ENCODE measurements at places on chromosomes 1 and 21.

DNA sequence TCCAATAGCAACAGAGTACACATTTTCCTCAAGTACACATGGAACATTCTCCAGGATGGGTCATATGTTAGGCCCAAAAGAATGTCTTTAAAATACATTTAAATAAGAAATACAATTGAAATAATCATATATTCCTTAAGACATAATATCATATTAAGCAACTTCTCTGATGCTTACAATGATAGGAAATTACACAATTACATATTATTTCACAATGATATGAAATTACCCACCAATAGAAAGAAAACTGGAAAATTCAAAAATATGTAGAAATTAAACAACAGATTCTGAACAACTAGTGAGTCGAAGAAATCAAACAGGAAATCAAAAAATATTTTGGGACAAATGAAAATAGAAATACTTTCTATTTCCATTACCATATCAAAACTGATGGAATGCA lies 45.6 kb downstream of the FLVCR1 start:
- no peak overlapping the region for H3K4me3 ChIP-seq
- no peak overlapping the region for H3K27ac ChIP-seq
- no peak for DNase-seq
- no peaks in the 10 kb centered on the region for H3K27me3 ChIP-seq

GRCh38 chr1:99546432-99547416 lies 99.2 kb upstream of the PALMD start:
- DNase-seq: no peak
- H3K4me1 ChIP-seq: peaks cover 21% of the 10 kb centered on the region
- H3K36me3 ChIP-seq: no peaks in the 10 kb centered on the region
- H3K4me3 ChIP-seq: no peak overlapping the region

- no peak overlapping the region for H3K27ac ChIP-seq
- no peaks in the 10 kb centered on the region for H3K4me1 ChIP-seq
- DNase-seq: no peak
- H3K36me3 ChIP-seq: no peaks in the 10 kb centered on the region
These were observed 307.3 kb downstream of the PTPRU start for GRCh38 chr1:29543586-29543985.

DNA sequence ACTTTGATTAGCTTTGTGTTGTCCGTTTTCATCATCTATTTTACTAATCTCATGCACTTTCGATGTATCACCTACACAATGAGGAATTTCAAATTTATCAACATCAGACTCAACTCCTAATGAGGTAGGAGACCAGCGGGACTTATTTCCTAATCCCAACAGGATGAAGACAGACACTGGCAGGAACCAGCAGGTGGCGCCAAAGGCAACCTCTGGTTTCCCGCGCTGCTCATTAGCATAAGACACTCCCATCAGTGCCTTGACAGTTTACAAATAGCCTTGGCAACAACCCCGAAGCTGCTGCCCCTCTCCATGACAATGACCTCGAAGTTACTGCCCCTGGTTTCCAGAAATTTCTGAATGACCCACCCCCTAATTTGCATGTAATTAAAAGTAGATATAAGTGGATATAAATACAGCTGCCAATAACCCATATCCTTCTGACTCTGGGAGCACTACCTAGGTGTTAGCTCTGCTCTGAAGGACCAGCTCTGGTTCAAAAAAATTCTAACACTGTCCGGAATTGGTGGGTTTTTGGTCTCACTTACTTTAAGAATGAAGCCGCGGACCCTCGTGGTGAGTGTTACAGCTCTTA lies 974.8 kb downstream of the ADGRL2 start:
- H3K36me3 ChIP-seq: no peaks in the 10 kb centered on the region
- H3K4me3 ChIP-seq: no peak overlapping the region
- no peaks in the 10 kb centered on the region for H3K4me1 ChIP-seq
- H3K27ac ChIP-seq: no peak overlapping the region
- DNase-seq: no peak
- H3K27me3 ChIP-seq: no peaks in the 10 kb centered on the region

DNA sequence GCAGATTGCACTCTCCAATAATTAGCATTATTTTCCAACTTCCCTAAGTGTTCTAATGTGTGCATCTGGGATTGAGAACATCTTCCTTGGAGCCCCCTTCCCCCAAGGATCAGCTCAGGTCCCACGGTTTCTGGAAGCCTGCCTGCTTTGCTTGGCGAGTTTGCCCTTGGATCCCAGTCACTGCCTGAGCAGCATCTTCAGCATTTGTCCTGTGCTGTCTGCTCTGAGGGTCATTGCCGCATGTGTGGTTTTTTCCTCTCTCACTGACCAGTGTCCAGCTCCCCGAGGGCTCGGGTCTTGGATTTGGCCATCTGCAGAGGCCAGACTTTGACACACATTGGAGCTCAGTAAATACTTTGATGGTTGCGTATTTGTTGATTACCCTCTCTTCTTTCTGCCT lies 18.1 kb downstream of the VANGL2 start:
- no peak overlapping the region for H3K27ac ChIP-seq
- DNase-seq: no peak
- no peak overlapping the region for H3K4me3 ChIP-seq

DNA sequence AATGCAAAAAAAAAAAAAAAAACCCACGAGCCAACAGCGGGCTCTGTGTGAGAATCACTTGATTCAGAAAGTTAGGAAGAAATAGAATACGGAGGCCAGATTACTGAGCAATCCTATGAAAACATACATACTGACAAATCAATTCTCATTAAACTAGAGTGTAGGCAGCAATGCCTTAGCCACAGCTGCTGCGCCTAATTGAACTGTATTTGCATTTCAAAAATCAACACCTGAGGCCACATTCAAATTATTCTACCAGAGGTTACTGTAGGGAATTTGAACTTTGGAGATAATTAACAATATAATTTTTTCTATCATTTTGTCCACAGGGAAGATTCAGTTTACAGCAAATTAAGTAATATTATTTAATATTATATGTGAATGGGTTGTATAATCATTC lies 138.4 kb upstream of the PLD5 start:
- no peaks in the 10 kb centered on the region for H3K4me1 ChIP-seq
- DNase-seq: no peak
- no peaks in the 10 kb centered on the region for H3K27me3 ChIP-seq
- H3K27ac ChIP-seq: no peak overlapping the region

- DNase-seq: no peak
- H3K4me3 ChIP-seq: no peak overlapping the region
- no peak overlapping the region for H3K27ac ChIP-seq
- peaks cover 3% of the 10 kb centered on the region for H3K27me3 ChIP-seq
These were observed 6.1 kb downstream of the SH2D1B start for GRCh38 chr1:162405800-162406199.

DNA sequence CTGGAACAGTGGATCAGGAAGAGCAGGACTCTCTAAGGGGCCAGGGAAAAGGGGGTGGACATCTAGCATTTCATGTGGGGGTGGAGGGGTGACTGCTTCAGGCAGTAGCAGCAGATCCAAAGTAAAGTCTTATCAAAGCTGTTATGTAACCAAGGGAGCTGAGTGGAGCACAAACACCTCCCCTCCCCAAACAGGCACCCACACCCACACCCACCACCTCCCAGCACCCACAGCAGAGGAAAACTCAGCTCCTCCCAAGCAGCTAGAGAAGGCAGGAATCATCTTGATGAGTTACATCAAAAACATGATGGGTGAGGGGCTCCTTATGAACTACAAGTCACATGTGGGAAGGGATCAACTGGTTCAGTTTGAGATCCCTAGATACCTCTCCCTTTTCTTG lies 6.0 kb downstream of the DLGAP3 start:
- H3K36me3 ChIP-seq: no peaks in the 10 kb centered on the region
- no peak overlapping the region for H3K4me3 ChIP-seq
- no peak for DNase-seq
- peaks cover 17% of the 10 kb centered on the region for H3K27me3 ChIP-seq
- H3K27ac ChIP-seq: no peak overlapping the region
- no peaks in the 10 kb centered on the region for H3K4me1 ChIP-seq

- peak overlapping the region; percentile 90 for H3K27ac ChIP-seq
- H3K36me3 ChIP-seq: no peaks in the 10 kb centered on the region
- H3K27me3 ChIP-seq: no peaks in the 10 kb centered on the region
- DNase-seq: peak; percentile 70
- peaks cover 43% of the 10 kb centered on the region for H3K4me1 ChIP-seq
These were observed 1.1 kb downstream of the PLXNA2 start for GRCh38 chr1:208242941-208243526.

- H3K4me1 ChIP-seq: peaks cover 40% of the 10 kb centered on the region
- peaks cover 2% of the 10 kb centered on the region for H3K36me3 ChIP-seq
- H3K27me3 ChIP-seq: no peaks in the 10 kb centered on the region
These were observed 5.9 kb downstream of the LMO4 start for GRCh38 chr1:87334351-87335174.

Data from psoas muscle (tissue), 8 donors.